Eye (tissue), 1 donor: ENCODE measurements at places on chromosomes 6 and 20.

- DNase-seq: no peak
These were observed 335.3 kb downstream of the CD83 start for GRCh38 chr6:14452567-14453527.

GRCh38 chr20:34110745-34111641 is 1.1 kb downstream of the EIF2S2 start:
- DNase-seq: peak; percentile 44

- DNase-seq: no peak
These were observed 1349.8 kb upstream of the GJE1 start for GRCh38 chr6:140782941-140783340.

- DNase-seq: no peak
These were observed 60.3 kb downstream of the RGS17 start for GRCh38 chr6:153070756-153071155.

DNA sequence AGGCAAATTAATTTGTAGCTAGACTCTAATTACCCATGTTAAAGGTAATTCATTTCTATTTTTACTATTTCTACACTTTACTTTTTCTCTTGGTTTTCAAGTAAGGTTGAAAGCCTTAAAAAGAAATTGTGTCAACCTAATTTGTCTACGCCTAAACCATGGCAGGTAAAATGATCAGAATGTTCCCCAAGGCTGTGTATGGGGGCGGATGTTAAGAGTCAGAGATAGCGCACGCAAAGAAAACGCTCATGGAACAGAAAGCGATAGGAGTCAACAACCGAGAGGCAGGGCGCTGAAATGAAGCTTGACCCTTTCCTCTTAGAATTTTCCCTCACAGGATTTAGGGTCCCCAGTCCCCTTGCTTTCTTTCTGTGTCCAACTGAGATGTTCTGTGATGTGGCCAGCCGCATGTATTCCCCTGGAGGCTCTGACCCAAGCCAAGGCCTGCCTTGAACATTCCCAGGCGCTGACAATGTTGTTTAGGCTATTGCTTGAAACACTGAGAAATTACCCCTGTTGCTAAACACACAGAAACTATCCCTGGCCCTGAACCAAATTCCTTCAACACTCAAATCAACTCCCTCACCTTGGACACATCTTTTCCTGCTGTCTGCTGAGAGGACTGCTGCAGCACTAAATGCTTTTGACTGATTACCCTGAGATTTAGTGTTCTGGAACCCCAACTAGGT is 10.9 kb downstream of the PSMB1 start:
- no peak for DNase-seq

DNA sequence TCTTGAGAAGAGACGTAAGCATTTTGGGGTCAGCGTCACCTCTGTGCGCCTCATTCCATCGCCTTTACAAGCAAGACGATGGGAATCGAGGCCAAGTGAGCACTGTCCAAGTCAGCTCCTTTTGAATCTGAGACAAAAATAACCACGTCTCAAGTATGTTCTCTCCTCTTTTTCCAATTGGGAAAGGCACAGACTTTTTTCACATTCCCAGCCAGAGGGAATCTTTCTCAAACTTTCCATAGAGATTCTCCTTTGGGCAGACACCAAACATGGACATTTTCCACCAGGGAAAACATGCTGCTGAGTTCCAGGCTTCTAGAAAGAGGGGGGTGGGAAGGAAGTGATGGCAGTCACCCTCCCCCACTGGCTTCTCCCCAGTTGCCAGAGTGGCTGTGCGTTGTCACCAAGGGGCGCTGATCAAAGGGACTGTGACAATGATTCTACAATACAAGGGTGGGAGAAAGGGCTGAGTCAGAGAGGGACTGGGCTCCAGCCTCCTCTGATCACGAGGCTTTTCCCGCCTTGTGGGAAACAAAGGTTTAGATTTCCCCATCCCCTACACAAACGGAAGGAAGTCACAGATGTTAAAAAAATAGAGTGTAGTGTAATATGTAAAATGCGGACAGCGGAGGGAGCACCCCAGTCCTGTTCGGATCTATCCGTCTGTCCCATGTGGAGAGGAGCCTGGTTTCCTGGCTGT is 281.9 kb upstream of the RNF24 start:
- no peak for DNase-seq

DNA sequence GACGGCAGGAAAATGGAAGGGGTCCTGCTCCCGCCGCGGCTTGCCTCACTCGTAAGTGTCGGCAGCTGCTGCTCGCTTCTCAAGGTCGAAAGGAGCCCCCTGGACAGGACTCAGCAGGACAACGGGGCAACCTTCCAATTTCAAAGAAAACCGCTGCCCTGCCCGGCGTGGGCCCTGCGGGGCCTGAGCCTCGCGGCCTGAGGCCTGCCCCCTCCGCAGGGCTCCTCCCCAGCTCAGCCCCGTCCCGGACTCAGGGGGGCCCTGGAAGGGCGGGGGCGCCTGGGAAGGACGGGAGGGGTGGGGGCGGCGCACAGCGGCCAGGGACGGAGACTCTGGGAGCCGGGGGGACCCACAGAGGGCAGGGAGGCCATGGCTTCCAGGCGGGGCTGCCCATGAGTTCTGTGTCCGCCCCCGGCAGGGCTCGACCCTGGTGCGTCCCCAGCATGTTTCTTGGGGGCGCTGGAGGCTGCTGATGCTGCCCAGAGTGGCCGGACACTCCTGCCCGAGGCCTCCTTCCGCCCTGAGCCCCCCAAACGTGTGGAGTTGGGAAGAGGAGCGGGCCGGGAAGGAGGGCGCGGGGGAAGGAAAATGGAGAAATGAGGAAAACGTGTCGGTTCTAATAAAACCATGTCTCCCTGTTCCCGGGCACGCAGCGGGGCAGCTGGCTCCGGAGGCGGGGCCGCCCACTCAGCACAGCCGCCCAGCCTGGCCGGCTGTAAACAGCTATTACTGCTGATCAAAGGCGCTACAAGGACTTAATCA is 114.6 kb downstream of the DLL1 start:
- peak; percentile 71 for DNase-seq

GRCh38 chr6:78867020-78867369 is 356 bp upstream of the IRAK1BP1 start:
- no peak for DNase-seq

GRCh38 chr6:136706430-136706829 is 85.8 kb downstream of the MAP3K5 start:
- no peak for DNase-seq

DNA sequence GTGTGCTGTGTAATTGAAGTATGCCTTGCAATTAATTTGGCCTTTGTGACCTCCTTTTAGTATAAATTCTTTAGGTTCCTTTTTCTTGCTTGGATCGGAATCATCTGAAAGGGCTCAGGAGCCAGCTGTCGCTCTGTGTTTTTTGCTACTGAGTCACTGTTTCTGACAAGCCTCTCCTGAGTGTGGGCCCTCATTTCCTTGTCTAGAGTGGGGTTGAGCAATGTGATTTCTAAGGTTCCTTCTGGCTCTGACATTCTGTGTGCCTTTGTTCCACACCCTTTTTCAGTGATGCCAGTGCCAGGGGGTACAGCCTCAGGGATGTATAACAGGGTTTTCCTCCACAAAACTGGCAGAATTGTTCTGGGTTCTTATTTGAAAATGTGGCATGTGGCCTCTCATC is 26.5 kb downstream of the DAAM2 start:
- DNase-seq: no peak

- no peak for DNase-seq
These were observed 59.0 kb downstream of the ANKRD60 start for GRCh38 chr20:58169450-58169849.

- no peak for DNase-seq
These were observed 19.5 kb downstream of the PERP start for GRCh38 chr6:138087593-138088325.

GRCh38 chr20:3699037-3699436 is 13.4 kb downstream of the SIGLEC1 start:
- no peak for DNase-seq

- DNase-seq: no peak
These were observed at the start of gene TREML2 for GRCh38 chr6:41200901-41201763. Gene TREML2, minus strand, starts transcription at chr6:41201149. Its CDS starts 141 bp downstream, at chr6:41201008.

GRCh38 chr6:67914419-67914818 is 720.7 kb upstream of the ADGRB3 start:
- no peak for DNase-seq

DNA sequence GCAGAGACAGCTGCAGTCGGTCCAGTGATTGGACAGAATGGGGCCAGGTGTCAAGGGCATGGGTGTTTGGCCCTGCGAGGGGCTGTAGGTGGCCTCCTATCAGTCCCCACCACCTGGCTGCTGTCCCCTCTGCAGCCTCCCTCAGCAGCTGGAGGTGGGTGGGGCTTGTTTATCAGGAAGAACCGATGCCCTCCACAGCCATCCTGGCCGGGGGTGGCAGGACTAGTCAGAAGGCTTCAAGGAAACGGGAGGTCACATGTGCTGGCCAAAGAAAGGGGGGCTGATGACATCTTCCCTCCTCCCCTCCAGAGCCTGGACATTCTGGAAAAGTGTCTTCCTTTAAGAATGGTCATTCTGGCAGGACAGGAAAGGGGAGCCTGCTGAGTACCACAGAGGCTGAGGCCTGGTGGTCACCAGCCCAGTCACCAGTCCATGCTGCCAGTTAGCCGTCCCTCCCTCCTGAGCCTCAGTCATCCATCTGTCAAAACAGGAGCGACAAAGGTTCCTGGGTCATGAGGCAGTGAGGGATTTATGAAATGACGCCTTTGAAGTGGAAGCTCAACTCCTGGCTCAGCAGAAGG is 4.1 kb downstream of the FAM210B start:
- DNase-seq: no peak

DNA sequence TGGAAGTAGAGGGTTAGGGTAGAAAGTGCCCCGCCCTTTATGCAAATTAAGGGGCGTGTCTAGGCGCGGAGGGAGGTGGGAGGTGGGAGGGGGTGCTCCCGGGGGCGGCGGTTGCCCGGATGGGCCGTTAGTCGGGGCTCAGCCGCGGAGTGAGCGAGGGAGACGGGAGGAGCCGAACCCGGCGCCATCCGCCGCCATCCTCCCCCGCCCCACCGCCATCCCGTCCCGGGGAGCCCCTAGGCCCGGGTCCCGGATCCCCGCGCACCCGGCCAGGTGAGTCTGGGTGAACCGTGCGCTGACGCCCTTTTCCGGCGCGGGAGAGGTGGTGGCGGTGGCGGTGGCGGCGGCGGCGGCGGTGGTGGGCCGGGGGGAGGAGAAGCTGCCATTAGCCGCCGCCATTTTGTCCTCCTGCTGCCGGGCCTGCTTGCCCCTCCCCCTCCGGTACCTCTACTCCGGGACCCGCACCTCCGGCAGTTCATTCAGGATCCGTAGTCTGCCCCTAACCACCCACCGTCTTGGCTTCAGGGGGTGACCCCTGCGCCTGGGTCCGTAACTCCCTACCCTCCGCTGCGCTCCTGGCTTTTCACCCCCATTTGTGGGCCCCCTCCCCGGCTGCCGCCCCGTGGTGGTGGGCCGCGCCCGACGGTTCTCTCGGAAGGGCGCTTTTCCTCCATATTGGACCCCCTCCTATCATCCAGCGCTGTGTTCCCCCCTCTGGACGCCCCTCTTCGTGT is at the start of gene PRRC2A:
Gene PRRC2A, plus strand, starts transcription at position 130 of the 734 bp plus-strand sequence. CDS start 2,075 bp downstream, outside the sequence.
- DNase-seq: peak; percentile 91

- no peak for DNase-seq
These were observed 250.7 kb downstream of the MAFB start for GRCh38 chr20:40438161-40438830.

GRCh38 chr6:92847988-92848387 is 571.4 kb downstream of the EPHA7 start:
- no peak for DNase-seq

- no peak for DNase-seq
These were observed 71.0 kb downstream of the TRAM2 start for GRCh38 chr6:52505726-52506409.

DNA sequence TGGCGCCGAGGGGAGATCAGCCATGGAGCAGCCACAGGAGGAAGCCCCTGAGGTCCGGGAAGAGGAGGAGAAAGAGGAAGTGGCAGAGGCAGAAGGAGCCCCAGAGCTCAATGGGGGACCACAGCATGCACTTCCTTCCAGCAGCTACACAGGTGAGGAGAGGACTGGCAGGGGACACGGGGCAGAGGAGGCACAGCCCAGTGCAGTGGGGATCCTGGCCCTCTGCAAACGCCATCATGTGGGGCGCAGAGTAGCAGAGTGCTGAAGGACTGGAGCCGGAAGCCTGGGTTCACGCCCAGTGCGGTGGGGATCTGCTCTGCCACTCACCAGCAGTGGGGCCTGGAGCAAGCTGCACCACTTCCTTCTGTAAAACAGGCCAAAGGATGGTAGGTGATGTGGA is 41.1 kb upstream of the FANCE start:
- DNase-seq: no peak

DNA sequence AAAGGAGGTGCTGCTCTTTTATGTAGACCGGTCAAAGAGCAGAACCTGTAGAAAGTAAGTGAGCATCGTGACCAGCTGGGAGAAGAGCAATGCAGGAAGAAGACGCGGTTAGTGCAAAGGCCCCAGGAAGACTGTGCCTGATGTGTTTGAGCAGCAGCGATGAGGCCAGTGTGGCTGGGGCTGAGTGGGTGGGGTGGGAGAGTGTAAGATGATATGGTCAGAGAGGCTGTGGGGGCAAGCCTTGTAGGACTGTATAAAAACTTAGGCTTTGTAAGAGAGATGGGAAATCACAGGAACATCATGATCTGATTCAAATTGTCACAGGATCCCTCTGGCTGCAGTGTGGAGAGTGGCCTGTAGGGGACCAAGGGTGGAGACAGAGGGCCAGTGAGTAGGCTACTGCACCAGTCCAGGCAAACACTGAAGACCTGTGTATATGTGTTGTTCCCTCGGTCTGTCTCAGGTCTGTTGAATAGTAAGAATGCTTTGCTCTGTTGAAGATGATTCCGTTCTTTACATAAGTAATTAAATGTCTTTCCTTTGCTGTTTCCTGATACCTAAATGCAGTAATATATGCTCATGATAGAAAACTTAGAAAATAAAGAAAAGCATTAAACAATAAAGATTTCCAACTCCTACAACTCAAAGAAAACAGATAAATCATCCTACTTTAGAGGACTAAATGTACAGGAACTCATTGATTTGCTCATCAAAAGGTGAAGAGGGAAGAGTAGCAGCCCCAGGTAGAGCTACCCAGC is 23.6 kb upstream of the WFDC2 start:
- no peak for DNase-seq

DNA sequence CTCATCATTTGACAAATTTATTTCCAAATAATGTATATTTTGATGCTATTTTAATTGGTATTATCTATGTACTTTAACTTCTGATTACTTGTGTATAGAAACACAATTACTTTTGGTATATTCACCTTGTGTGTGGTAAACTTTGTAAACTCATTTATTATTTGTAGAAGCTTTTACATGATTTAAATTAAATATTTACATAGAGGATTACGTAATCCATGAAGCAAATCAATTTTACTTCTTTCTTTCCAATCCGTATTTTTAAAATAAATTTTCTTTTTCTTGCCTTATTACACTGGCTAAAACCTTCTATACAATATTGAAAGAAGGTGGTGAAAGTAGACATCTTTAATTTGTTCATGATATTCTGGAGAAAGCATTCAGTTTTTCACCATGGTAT is 540.2 kb downstream of the MMUT start:
- no peak for DNase-seq

- no peak for DNase-seq
These were observed 33.8 kb downstream of the FRMD1 start for GRCh38 chr6:168045141-168045691.

GRCh38 chr6:164792666-164793065 is 516.7 kb downstream of the C6orf118 start:
- no peak for DNase-seq
